ENCODE measurements at places on chromosomes 1 and 21.

GRCh38 chr1:226526801-226527595, 21.6 kb upstream of the STUM start:
- no peak for DNase-seq

DNA sequence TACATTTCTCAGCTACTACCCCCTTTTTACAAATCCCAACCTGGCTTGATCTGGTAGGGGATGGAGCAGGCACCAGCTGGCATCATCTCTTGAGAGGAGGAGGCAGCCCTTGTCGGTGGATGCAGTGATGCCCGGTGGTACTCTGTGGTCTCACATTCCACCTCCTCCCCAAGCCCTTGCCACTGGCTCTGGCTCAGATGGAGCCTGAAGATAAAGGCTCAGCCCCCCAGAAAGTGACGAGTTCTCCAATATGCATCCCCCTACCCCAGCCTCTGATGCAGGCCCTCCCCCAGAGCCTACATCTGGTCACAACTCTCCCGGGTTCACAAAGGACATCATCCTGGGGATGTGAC, 3.8 kb upstream of the GOLT1A start:
- DNase-seq = no peak

GRCh38 chr1:60427194-60427593, 353.6 kb upstream of the C1orf87 start:
- DNase-seq = no peak

DNA sequence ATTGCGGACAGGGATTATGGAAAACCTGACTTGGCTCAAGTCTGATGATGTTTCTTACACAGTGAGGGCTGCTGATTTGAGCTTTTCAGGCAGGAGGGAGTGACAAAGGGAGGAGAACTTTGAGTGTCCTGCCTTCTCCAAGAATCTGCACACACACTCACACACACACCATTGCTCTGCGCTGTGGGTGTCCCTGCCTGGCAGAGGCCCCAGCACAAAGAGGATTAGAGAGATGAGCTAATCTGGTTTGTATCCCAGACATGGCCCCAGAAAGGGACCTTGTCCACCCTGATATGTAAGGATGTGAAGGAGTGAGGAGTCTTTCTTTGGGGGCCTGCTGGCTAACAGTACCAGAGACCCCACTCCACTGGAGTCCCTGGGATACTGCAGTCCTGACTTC, 5.9 kb upstream of the WNT2B start:
- DNase-seq = no peak

DNA sequence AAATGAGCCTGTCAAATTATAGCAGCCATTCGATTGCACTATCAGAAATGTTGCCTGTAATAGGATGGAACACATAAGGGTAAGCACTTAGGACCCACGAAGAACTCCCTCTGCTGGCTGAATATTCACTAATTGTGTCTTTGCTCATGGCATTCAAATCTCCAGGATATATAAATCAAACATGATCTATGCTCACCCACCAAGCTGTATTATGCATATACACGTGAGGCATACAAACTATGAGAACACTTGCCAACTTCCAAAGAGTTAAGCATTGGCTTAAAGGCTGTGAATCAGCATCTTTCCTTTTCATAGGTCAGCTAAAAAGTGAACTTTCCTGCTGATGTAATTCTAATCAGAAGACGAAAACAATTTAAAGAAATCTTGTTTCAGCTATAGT, 34.5 kb downstream of the TMPRSS15 start:
- no peak for DNase-seq

Measured in activated CD8-positive, alpha-beta memory T cell treated with anti-CD3 and anti-CD28 coated beads, Interleukin-2, amount 50 U/mL, for 48 hours (primary cell).